NCI-H1436 treated with DMSO at 0.1 percent for 48 hours (cell line): ENCODE measurements at places on chromosomes 2 and 18.

- no peak for DNase-seq
Measured at GRCh38 chr18:47150029-47150823, at the start of gene HDHD2. TSS of gene HDHD2 (minus strand) at chr18:47150500. CDS start at chr18:47136439, 14,061 bp downstream.

GRCh38 chr2:105755895-105756294 is 11.2 kb downstream of the NCK2 start:
- no peak for DNase-seq

DNA sequence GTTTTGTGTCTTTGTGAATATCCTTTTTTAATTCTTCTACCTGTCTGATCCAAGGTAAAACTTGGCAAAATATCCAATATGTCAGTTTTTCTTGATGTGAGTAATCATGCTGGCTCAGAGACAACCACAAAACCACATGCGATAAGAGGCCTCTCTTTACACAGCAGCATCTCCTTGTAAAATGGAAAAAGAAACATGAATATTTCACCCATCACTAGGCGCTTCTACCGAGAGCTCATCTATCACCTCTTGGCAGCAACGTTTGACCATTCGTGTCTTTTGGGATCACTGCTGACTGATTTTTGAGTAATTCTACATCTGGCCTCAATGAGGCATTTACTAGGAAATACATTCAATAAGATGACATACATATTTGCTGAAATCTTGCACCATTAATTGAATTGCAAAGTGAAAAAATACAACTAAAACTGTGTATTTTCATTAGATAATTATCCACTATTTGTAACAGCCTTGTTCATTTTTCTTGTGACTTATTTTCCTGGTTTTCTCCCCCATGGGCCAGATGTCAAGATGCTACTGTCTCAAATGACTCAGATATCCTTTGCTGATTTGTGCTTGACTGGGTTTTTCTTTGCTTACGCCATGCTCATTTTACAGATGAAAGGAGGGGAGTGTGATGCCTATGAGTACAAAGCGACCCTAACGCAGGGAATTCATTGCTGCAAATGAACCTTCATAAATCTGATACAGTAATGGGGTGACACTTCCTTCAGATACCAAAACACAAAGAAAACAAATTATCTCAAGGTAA is 467.5 kb downstream of the FBXO15 start:
- no peak for DNase-seq

- no peak for DNase-seq
Measured at GRCh38 chr2:232104076-232104646, 142.6 kb downstream of the DIS3L2 start.

- DNase-seq = no peak
Measured at GRCh38 chr2:236661061-236661761, 91.6 kb downstream of the ACKR3 start.

DNA sequence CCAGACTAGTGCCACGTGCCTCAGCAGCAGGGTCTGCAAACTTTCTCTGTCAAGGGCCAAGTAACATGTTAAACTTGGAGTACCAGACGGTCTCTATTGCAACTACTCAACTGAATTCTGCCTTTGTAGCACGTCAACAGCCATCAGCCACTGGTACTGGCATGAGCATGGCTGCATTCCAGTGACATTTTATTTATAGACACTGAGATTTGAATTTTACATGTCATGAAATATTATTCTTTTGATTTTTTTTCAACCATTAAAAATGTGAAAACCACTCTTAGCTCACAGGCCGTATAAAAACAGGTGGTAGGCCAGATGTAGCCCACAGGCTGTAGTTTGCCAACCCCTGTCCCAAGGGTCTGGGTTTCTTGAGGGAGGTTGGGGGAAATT is 199.7 kb downstream of the TPGS2 start:
- no peak for DNase-seq

DNA sequence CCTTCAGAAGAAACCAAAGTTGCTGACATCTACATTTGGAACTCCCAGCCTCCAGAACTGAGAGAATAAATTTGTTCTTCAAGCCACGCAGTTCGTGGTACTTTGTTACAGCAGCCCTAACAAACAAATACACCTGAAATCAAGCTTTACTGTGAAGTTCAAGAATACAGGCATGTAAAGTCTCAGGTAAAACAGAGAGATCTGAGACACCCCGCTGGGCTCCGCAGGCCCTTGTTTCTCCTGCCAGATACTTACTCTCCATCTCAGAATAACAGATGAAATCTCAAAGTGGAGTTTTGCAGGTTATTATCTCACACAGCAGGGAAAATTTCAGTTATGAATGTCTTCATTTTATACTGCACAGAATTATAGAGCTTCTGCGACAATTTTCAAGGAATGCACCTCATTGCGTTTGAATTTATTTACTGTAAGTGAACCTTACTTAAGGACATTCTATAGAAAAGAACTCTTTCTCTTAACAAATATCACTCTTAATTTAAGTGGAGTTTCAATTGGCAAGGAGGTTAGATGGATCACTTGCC is 492.4 kb upstream of the LRATD1 start:
- no peak for DNase-seq
